ENCODE measurements at places on chromosomes 13 and 19.
A peak's percentile ranks its signal among the peaks of the same experiment; 100 is the strongest.

GRCh38 chr13:73187106-73187505 lies 128.3 kb downstream of the KLF5 start:
- DNase-seq, result no peak

DNA sequence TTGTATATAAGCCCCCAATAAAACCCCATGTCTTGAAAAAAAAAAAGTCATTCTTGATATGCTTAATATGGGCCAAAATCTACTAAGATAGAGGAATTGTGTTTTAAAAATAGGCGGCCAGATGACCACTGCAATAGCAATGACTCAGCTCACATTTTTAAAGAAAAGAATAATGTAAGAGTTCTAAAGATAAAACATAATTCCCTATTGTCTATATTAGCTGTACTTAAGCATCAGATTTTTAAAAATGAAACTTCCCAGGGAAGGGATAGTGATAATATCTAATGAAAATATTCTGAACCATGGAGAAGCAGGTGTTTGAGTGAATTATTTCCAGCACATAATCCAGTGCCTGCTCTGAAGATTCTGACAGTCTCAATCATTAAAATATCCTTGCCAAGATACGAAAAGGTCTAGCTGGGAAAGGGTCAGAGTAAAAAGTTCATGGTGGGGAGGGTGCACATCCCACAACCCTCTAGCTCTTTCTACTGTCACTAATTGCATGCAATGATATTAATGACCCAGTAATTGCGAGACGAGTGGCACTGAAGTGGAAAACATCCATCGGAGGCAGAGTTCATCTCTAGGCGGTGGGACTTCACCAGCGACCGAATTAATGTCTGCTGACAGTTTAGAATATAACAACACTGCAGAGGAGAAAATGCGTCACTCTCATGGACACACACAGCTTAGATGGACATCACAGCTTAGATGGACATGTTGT lies 31.6 kb downstream of the EFNB2 start:
- no peak for DNase-seq

GRCh38 chr13:52894413-52894812 lies 46.0 kb upstream of the PCDH8 start:
- DNase-seq, result no peak

DNA sequence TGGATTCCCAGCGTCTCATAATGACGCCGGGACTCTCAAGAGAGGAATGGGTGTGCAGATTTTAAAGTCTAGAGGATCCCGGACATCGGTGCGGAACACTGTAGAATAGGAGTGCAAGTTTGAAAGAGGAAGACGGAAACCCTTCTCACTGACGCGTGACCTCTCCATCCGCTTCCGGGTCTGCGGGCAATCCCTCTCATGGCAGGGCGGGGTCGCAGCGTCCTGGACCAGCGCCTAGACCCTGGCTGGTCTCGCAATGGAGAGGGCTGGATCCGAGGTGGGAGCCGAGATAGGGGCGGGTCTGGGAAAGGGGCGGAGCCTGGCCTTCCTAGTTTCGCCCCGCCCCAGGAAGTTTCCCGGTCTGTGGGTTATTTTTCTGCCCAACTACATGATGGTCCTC lies 4.6 kb upstream of the ZNF845 start:
- DNase-seq, result no peak

DNA sequence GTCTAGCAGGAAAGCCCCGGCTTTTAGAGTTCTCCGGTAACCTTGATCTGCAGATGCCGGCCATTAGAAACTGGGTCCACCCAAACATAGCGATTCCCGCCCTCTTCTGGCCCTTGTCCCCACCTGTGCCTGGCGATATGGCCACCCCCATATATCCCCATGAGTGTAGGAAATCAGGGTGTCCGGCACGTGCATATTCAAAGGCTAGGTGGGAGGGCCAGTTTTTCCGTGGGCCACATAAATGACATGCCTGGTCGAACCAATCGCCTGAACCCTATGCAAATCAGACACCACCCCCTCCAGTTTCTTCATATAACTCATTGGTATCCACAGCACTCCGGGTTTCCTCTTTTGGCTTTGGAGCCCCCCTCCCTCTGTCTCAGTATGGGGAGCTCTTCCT lies 37.4 kb downstream of the ERICH4 start:
- DNase-seq, result no peak

DNA sequence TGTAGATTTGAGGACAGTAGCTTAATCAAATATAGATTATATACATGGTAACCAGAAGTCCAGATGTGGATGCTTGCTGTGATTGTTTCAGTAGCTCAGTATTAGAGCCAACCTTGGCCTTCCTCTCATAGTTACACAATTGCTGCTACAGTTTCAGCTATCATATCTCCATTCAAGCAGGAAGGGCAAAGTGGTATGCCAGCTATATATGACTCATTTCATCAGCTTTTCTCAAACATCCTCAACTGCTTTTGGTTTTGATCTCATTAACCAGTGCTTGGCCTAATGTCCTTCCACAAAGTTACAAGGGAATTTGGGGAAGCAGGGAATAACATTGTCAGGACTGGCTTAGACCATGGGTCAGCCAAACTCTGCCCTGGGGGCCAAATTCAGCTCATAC lies 73.0 kb upstream of the MAB21L1 start:
- no peak for DNase-seq

DNA sequence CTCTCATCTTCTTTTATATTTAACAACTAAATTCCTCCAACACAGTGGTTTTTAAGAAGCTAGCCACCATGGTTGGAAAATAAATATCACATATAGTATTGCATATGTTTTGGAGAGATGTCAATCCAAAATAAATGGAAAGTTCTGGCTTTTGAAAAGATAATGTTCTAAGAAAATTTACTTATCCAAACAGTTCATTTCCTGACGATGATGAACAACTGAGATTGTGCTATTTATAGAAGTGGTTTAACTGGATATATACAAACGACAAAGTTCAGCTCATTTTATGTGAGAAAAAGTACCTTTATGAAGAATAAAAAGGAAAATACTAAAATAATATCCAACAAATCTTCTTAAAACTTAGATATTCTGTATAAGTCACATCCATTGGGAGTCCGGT lies 174.7 kb downstream of the MZT1 start:
- DNase-seq, result no peak

GRCh38 chr19:35856546-35857149 lies at the start of gene KIRREL2:
KIRREL2 (plus strand) TSS chr19:35856911; CDS start chr19:35857120, 209 bp downstream.
- DNase-seq, result no peak

DNA sequence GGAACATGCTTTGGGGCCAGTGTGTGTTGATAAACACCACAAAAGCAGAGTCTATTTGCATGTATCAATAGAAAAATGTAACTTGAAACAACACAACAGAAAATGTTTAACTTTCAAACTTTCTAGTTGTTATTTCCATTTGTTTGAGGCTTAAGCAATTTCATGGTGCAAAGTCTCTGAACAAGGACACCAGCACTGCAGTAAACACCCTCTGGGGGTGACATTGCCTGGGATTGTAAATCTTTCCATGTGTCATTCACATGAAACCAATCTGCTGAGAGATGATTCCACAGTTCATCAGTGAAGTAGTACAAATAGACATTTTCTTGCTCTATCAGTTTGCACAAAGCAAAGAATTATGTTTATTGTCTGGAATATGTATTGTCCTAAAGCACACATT lies 124.5 kb downstream of the ITGBL1 start:
- no peak for DNase-seq

- DNase-seq, result peak; percentile 11
Observed at GRCh38 chr19:34974646-34975045, 10.6 kb upstream of the ZNF792 start.

- no peak for DNase-seq
Observed at GRCh38 chr19:46514589-46515289, 19.1 kb upstream of the PNMA8B start.

DNA sequence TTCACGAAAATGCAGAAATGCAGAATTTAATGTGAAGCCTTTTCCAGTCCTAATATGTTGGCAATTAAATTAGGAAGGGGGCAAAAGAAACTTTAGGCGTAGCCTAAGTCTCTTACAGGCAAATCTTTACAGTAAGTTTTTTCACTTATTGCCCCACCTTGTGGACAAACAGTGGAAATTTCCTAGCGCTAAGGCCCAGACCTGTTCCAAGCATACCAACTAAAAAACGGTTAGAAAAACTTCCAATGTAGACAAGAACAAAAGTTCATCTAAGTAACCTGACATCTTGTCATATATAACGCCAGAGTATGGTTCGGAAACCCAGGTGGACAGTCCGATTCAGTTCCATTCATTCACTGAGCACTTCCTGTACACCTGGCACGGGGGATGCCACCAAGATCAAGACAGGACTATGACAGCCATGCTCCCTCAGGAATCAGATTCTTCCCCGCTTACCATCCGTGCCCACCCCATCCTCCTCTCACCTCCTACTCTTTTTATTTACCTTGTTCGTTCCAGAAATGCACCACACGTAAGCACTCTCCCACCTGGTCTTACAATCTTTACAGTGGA lies 4.9 kb downstream of the ZAR1L start:
- DNase-seq, result peak; percentile 52

- DNase-seq, result no peak
Observed at GRCh38 chr13:33286128-33286527, 573 bp upstream of the STARD13 start.

GRCh38 chr13:32548837-32549236 lies 10.2 kb upstream of the N4BP2L2 start:
- peak; percentile 74 for DNase-seq

DNA sequence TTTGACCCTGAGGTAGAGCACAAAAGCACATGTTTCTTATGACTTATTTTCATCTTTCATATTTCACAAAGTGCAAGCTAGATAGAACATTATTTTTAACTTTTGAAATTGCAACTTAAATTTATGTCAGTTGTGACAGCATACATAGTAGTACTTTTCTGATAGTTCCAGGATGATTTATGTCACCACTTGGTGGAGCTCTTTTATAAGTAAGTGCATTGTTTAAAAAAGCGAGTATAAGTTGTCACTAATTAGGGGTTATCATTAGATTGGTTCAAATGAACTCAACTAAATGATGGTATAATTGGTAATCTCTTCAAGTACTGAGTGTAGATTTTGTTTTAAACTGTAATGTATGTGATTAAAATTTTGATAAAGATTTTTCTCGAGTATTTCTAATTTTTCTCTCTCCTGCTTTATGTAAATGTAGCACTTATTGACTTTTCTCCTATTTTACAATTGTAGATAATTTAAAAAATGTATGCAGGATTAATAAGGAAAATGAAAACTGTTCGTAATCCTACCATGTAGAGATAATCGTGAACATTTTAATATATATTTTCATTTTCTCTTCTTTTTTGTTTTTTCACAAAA lies 31.1 kb downstream of the RB1 start:
- peak; percentile 42 for DNase-seq

Measured in CD14-positive monocyte (primary cell).